ENCODE measurements at places on chromosomes 7 and 10.
A peak's percentile ranks its signal among the peaks of the same experiment; 100 is the strongest.

DNA sequence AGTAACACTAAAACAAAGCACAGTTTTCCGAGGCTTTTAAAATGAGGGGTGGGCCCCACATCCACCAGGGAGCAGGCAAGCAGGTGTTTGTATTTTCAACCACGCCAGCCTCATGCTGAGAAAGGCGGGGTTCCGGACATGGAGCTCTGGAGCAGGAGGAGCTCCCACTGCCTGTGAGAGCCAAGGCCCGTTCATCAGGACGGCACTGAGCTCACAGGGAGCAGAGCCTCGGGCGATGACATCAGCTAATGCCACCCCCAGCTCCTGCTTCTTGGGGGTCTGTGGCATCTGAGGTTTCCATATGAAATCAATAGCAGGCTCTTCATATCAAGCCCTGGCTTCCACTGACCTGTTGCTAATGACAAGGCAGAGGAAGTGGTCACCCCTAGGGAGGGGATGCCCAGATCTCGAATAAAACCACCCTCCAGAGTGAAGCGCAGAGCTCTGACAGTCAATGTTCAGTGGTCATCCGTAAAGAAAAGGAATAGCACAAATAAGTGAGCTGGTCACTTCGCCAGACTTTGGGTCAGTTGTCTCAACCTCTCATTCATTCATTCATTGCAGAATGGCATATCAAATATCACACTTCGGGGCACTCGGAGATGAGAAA lies 89.1 kb downstream of the TNS3 start:
- DNase-seq = no peak

DNA sequence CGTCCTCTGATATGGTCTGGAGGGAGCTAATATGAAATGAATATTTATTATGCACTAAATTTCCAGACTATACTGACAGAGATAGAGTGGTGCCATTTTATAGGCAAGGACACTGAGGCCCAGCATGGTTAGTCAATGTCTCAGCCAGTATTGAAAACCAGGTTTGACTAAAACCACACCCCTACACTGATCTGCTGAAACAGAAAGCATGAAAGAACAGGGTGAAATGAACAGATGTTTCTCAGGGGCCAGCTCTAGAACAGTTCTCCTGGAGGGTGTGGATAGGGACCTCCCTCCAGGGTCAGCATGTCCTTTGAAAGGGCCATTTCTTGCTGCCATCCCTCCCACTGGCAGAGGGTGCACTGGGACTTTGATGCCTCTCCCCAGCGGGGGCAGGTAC lies 700.5 kb downstream of the GRID1 start:
- no peak for DNase-seq

DNA sequence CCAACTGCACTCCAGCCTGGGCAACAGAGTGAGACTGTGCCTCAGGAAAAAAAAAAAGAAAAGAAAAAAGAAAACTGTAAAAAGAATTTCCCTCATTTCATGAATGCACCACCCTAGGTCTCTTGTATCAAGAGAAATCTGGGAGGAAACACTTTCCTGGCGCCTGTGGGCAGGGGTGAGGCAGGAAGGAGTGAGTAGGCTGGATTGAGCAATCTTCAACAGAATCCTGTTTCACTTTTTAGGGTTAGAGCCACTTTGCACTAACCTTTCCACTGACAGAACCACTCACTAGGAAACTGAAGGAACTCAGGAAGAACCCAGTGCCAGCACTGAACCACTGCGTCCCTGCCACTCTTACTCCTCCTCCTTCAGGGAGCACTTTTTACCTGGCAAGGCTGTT lies 282.1 kb downstream of the CCDC3 start:
- no peak for DNase-seq

- DNase-seq = peak; percentile 47
Measured at GRCh38 chr10:27525819-27526218, 21.7 kb downstream of the RAB18 start.

- DNase-seq = no peak
Measured at GRCh38 chr7:26531926-26532325, 240.3 kb downstream of the SNX10 start.

- DNase-seq = no peak
Measured at GRCh38 chr10:49609283-49610113, 612 bp upstream of the SLC18A3 start.

DNA sequence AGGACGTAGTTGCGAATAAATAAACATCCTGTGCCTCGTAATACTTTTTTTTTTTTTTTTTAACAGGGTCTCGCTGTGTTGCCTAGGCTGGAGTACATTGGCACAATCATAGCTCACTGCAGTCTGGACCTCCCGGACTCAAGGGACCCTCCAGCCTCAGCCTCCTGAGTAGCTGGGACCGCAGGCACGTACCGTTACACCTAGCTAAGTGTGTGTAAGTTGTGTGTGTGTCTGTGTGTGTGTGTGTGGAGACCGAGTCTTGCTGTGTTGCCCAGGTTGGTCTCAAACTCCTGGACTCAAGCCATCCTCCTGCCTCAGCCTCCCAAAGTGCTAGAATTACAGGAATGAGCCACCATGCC lies 573 bp upstream of the PON2 start:
- no peak for DNase-seq

DNA sequence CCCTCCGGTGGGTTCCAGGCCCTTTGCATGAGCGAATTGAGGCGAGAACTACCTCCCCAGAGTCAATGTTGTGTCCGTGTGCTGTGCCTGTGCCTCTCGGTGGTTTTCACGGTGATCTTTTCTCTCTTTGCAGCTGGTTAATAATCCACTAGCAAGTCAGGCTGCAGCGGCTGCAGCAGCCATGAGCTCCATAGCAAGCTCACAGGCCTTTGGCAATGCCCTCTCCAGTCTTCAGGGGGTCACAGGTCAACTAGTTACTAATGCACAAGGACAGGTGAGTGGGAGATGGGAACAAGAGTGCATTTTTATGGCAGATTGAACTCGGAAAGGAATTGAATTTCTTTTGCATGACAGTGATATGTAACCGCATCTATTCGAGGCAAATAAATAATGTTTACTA lies 159.7 kb upstream of the YAE1 start:
- DNase-seq = no peak

DNA sequence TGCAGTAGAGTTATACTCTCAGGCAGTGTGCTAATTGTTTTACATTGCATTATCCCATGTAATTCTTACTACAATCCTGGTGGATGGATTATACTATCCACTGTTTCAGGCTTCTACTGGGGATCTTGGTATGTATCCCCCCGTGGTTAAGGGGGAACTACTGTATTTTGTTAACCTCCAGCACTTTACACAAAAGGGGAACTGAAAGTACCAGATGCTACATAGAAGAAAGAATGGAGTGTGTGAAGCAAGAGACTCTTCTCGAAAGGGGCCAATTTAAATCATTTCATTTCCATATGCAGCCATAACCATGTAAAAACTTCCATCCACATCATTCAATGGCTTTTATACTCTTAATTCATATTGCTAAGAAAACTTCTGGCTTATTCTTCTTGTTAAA lies 69.4 kb downstream of the C1GALT1 start:
- DNase-seq = no peak

Measured in fibroblast of skin of left quadriceps (primary cell).